Activated CD8-positive, alpha-beta T cell treated with anti-CD3 and anti-CD28 coated beads for 36 hours (primary cell): ENCODE measurements at places on chromosomes 2 and 18. TPM values are rescaled to one million over a fixed set of nuclear protein-coding genes. Genes with fewer than 3 reads are reported as not detected.

KCNIP3 gene
- not detected for total RNA-seq

TACR1 gene
- total RNA-seq = not detected

FAM124B gene
- total RNA-seq = not detected

KLHL41 gene
- total RNA-seq = 0.34 TPM

KLHL29 gene
- 1.0 TPM for total RNA-seq

DSC2 gene
- total RNA-seq = not detected

SERPINB12 gene
- not detected for total RNA-seq

CCDC121 gene
- 0.43 TPM for total RNA-seq

DCAF17 gene
- 19.0 TPM for total RNA-seq

CERKL gene
- total RNA-seq = 0.11 TPM

TMEM200C gene
- not detected for total RNA-seq

IL1F10 gene
- not detected for total RNA-seq

PTRHD1 gene
- 24.9 TPM for total RNA-seq

ABHD3 gene
- total RNA-seq = 18.0 TPM

ORC2 gene
- total RNA-seq = 51.3 TPM
